ENCODE measurements at places on chromosomes 12 and 14. TPM values are rescaled to one million over a fixed set of nuclear protein-coding genes. Genes with fewer than 3 reads are reported as not detected.

The MYF5 gene
- total RNA-seq: not detected

The FGF23 gene
- not detected for total RNA-seq

The SIX1 gene
- total RNA-seq: 8.8 TPM

The CDKN1B gene
- 54.2 TPM for total RNA-seq

The RAP1B gene
- 453 TPM for total RNA-seq

The SERPINA12 gene
- total RNA-seq: not detected

The OTX2 gene
- not detected for total RNA-seq

The PPP1R1A gene
- total RNA-seq: 183 TPM

The LAG3 gene
- not detected for total RNA-seq

The PLEKHG3 gene
- 12.4 TPM for total RNA-seq

The TMEM30B gene
- total RNA-seq: 3.4 TPM

All from subcutaneous adipose tissue (tissue), 4 donors.